ENCODE measurements at places on chromosomes 13 and 19.

DNA sequence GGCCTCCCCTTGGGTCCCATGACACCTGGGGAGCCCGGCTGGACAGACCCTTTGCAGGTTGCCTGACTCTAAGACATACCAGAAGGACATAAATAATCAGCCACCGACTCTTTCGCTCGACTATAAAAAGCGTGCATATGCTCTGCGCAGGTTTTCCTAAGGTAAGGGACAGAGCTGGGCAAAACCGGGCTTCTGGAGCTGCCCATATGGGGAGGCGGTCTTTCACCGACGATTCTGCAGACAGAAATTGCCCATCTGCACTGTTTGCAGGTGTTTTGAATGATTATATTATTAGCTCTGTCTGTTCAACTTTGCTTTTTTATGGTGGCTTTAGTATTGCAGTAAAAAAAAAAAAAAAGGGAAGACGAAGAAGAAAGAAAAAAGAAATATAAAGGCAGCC, 347.2 kb downstream of the TSHZ3 start:
- no peak for DNase-seq

DNA sequence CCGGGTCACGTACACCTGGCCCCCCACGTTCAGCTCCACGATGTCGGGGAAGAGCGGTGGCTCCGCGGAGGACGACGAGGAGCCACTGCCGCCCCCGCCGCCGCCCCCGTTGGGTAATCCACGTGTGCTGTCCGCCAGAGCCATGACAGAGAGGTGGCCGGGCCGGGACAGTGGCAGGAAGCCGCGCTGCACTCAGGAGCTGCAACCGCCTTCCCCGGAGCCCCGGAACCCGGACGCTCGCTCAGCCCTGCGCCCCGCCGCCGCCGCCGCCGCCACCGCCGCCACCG, 257 bp downstream of the KCTD12 start:
- DNase-seq, result no peak

DNA sequence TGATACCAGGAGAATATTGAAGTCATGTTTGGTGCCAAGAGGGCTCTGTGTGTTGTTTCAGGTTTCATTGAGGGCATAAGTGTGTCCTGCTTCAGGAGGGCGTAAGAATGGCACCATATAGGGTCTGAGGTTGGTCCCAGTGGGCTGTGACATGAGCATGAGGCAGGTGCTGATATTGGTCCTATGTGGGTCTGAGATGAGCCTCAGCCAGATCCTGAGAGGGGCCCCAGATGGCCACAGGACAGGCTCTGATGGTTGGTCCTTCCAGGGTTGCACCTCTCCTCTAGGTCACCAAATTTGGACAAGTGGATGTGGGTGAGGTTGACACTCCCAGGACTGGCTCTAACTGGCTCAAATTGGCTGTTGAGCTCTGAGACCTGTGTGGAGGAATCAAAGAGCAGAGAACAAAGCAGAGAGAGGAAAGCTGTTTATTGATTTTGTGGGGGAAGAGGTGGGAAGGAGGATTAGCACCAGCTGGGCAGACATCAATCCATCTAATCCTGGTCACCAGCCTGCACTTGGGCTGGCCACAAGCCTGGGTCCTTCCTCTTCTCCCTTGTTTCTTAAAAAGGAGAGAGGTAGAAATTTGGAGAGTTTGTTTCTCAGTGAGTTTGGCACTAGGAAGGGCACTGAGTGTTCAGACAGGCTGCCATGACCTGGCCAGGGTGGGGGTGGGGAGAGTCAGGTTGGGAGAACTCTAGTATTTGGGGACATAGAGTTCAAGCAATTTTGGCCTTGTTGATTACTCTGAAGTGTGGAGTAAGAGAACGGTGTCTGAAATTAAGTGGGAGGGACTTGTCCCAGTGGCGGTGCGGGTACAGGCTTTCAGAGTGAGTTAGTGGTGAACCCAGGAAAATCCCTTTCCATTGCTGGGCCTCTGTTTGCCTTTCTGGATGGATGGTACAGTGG, 38.7 kb downstream of the CYP2B6 start:
- DNase-seq, result no peak

GRCh38 chr19:52307275-52307674, 10.3 kb downstream of the ZNF480 start:
- no peak for DNase-seq

DNA sequence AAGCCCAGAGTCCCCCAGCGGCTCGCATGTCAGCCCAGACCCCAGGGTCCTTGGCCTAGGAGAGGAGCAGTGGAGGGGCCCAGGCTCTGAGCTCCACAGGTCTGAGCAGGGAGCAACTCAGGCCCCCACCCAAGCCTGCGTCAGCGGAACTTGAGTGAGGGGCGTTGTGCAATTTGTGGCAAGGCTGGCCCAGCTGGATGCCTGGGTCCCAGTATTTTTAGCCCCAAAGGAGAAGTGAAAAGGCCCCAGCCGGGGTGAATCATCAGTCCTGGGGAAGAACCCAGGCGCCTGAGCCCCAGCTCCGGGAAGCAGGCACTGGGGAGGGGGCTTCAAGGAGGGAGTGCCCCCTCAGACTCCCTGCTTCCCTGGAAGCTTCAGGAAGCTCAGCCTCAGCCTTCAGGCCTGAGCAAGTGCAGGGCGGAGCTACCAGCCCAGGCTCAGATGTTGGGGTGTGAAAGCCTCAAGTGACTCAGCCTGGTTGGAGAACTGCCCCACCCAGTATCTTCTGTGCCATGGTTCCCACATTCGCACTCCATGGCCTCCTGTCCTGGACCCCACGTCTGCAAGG, 7.2 kb downstream of the MED29 start:
- DNase-seq, result no peak

GRCh38 chr19:23145617-23146415, 29.0 kb downstream of the ZNF730 start:
- no peak for DNase-seq

DNA sequence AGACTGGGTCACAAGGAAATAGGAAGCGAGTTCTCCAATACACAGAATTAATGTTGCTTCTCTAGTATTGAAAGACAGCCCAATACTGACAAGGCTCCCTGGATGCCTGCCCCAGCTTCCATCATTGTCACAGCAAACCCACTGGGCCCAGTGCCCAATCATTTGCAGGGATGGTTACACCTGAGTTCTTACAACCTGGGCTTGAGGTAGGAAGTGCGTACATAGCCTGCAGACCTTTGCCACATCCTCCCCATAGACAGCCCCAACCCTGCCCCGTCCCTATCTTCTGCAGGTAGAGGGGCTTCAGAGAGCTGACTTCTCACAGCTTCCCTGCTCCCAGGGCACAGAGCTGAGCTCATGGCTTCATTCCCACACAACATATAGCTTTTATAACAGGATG, 108.1 kb upstream of the UBL3 start:
- no peak for DNase-seq

DNA sequence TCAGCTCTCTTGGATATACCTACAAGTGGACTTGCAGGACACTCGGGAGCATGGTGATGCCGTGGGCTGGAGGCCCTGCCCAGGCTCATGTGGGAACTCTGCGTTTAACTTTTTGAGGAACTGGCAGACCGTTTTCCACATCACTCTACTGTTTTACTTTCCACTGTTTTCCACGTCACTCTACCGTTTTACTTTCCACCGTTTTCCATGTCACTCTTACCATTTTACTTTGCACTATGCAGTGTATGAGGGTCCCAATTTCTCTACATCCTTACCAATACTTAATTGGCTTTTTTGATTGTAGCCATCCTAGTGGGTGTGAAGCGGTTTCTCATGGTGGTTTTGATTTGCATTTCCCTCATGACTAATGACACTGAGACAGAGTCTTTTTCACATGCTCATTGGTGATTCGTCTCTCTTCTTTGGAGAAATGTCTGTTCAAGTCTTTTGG, 40.5 kb downstream of the GATAD2A start:
- no peak for DNase-seq

DNA sequence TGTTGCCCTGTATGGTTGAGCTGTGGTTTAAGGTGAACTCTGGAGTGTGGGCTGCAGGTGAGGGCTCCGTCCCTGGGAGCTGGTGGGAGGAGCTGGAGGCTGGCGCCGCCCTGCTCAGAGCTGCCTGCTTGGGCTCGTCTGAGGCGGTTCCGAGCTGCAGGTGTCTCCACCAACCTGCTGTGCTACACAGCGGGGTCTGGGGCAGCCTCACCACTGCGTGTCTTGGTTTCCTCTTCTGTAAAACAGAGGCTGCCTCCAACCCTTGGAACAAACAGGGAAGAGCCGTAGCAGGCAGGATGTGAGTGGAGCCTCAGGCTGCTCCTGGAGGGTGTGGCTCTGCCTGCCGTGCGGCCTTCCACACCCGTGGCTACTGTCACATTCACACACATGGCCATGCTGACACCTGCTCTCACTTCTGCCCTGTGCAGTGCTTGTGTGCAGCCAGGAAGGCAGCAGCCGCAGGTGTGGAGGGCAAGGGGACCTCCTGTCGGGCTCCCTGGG, 21.4 kb downstream of the NAXD start:
- no peak for DNase-seq

DNA sequence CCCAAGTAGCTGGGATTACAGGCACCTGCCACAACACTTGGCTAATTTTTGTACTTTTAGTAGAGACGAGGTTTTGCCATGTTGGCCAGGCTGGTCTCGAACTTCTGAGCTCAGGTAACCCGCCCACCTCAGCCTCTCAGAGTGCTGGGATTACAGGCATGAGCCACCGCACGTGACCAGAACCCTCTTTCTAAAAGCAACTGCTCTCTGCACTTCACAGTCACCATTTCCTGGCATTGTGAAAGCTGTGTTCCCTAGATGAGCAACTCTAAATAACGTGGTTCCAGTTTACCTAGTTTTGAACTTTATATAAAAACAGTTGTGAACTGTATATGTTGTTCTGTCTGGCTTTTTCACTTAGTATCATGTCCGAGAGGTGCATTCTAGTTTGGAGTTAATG, 152.9 kb downstream of the SIPA1L3 start:
- no peak for DNase-seq

- DNase-seq, result no peak
These were observed 2.6 kb downstream of the FAM187B start for GRCh38 chr19:35225951-35226350.

DNA sequence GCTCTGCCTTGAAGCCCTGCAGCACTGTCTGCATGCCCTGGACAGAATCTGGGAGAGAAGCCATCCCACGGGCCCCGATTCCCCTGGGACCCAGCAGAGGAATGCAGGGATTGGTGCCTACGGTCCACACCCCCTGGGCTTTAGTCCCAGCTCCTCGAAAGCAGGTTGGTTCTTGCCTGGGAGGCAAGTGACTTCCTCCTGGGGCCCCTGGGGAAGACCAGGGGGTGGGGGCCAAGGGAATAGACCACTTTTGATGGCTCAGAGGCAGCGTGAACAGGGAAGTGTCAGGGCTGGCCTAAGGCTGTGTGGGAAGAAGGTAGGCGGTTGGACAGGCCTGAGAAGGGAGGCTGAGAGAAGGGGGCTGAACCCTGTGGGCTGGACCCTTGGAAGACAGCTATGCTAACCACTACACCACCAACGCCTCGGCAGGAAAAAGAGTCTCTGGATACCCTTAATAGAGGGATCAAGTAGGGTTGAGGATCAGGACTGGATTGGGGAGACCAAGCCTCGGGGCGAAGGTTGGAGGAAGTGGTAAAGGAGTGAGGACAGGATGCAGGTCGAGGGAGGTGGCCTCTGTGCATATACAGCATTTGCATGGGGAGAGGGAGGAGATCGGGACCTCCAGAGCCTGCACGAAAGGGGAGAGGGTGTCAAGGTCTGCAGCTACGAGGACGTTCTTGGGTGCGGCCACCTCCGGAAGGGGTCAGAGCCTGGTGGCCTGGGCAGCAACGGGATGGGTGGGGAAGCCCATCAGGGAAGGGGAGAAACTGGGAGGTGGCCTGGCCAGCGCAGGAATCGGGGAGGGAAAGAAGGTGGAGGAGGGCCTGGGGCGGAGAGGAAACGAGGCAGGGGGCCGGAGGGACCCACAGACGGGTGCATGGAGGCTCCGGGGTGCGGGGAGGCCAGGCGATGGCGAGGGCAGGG, 709 bp downstream of the DPP9 start:
- DNase-seq, result no peak

DNA sequence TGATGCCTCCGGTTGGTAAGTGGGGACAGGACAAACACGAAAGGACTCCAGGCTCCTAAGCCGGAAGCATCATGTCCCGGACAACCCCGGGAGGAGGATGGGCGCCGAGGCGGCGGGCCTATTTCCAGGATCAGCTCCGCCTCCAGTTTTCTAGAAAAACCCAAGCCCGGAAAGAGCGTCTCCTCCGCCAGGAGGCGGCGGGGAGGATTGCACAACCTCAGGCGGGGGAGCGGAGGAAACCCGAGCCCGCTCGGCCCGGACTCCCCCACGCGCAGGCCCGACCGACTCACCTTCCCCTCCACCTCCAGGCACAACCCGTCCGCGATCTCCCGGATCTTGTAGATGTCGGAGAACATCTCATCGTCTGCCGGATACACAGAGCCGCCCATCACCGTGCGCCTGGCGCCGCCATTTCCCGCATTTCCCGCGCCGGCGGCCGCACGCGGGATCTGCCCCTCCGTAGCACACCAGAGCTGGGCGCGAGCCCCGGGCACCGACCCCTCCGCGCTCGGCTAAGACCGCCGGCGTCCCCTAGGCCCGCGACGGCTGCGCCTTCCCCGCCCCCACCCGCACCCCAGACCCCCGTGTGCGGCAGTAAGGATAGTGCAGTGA, 455 bp downstream of the TPT1 start:
- peak; percentile 94 for DNase-seq

GRCh38 chr13:95603887-95604555, 40.5 kb downstream of the DZIP1 start:
- DNase-seq, result no peak
